ENCODE measurements at places on chromosomes 4 and X.

DNA sequence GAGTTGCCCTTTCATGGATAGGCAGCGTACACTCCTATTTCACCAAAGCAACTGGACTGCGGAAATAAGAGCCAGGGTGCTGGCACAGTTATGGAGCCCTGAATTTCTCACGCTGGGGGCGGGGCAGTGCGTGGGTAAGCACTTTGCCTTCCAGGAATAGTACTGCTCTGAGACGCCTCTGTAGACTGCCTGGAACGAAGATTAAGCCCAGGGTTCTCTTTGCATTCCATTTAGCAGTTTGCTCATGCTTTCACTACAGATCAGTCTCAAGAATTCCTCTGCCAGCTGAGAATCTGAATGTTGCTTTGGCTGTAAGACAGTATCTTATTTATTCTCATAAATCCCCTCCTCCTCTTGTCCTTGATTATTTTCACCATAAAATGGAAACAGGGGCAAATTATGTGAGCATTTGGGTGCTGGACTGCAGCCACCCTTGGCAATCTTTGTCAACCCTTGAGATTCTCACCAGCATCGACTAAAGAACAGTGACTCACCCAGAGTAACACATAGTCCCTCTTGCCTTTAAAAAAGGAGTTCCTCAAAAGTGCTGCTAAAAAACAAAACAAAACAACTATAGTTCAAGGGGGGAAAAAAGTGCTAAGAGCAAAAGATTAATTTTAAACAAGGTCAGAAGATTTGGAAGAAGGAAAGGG lies 88.9 kb upstream of the CITED1 start:
- DNase-seq: no peak

DNA sequence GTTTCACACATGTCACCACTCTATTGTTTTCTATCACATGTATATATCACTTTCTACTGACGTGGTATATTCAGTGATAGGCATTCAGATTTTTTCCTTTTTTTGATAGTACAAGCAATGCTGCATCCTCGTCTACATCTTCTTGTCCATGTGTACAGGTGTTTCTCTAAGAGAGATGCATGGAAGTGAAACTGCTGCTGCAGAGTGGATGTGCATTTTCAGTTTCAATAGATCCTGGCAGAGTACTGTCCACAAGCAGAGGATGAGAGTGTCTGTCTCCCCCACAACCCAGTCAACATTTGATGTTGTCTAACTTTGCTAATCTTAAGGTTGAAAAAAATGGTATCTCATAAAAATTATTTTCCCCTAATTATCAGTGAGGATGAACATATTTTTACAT lies 194.0 kb upstream of the CASK start:
- no peak for DNase-seq

- no peak for DNase-seq
Observed at GRCh38 chr4:71498625-71499024, 159.8 kb downstream of the SLC4A4 start.

GRCh38 chrX:24619647-24620046 lies 27.5 kb downstream of the PCYT1B start:
- DNase-seq: no peak

GRCh38 chrX:56995271-56995994 lies at the start of gene SPIN3:
SPIN3 (minus strand) TSS chrX:56995541; CDS start chrX:56994947, 594 bp downstream.
- peak; percentile 18 for DNase-seq

- no peak for DNase-seq
Observed at GRCh38 chrX:30931920-30932319, 42.9 kb upstream of the TAB3 start.

GRCh38 chr4:138919094-138919936 lies 96.3 kb upstream of the NOCT start:
- peak; percentile 50 for DNase-seq

- DNase-seq: no peak
Observed at GRCh38 chr4:81454948-81455347, 16.8 kb downstream of the RASGEF1B start.

GRCh38 chr4:2789351-2789750 lies 3.5 kb upstream of the SH3BP2 start:
- no peak for DNase-seq

DNA sequence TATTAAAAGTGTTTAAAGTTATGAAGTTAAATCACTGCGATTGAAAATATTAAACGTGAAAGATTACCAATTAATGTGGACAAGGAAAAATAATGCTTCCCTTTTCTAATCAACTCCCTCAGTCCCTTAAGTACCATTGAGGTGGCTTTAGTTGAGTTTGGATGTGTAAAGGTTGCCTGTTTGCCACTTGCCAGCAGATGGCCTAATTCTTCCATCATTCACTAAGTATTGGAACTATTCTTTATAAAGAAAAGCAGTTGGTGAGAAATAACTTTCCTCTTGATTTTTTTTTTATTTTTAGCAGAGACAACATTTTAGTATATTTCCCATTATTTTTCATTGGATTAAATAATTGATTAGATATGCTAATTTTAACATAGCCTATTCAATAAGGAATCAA lies 295.9 kb upstream of the TACR3 start:
- DNase-seq: no peak

- DNase-seq: peak; percentile 31
Observed at GRCh38 chrX:107659768-107660167, 31.5 kb downstream of the PRPS1 start.

DNA sequence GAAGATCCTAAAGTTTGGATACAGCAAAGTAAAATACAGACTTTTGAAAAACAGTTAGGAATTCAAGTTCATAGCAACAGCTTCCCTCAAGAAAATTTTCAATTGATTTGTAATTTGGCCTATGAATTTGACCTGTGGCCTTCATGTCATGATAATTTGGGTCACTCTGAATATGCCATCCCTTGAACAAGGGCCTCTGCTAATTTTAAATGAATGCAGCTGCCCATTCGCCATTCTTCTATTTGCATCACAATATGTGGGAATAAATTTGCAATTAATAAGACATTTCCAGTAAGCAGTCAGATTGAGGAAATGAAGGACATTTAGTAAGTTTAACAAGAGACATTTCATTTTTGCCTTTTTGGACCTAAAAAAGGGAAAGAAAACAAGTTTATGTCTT lies 1.9 kb upstream of the REST start:
- no peak for DNase-seq

DNA sequence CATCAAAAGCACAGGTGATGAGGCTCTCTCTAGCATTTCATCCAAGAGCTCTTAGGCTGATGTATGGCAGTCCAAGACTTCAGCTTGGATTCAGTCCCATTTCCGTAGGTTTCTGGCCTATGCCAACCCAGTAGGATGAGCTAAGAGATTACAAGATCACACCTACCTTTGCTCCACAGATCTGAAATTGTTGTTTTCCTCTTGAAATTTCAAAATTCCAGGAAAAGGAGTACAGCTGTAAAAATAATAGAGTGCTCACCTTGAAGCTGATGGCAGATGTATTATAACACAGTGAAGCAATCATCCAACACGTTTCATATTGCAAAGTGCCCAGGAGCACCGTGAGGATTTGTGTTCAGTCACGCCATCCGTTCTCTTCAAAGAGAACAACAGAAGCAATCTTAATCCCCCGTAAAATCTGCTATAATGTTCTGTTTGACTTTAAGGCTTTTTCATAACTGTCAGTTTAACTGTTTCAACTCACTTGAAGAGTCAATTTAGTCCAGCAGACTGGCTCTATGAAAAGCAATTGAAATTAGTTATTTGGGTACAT lies 137.5 kb downstream of the CPE start:
- DNase-seq: no peak

DNA sequence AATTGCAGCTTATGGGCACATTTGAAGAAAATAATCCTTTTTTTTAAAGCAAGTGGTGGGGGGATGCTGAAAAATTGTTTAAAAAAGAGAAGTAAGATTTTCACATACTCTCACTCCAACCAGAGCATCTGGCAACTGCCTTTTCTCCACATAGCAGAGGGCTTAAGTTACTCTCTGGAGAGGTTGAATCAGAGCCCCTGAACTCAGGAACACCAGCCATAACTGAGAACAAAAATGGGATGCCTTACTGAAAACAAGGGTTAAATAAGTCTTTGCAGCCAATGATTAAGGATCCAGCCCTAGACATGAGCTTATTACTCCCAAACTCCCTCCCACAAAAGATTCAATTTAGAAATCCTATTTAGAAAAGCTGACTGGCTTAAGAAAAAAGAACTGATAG lies 27.5 kb downstream of the CASK start:
- no peak for DNase-seq

DNA sequence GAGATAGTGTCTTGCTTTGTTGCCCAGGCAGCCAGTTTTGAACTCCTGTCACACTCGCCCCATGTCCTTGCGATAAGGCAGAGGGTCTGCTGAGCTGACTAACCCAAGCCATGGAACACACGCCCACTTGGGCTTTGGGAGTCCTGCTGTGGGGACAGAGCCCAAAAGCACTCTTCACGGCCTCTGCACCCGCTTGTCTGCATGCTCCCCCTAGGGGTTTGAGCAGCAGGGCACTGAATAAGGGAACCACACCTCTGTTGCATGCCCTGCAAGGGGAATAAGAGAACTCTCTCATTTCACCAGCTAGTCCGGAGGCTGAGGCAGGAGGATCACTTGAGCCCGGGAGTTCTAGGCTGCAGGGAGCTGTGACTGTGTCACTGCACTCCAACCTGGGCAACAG lies 166.0 kb downstream of the STAG2 start:
- no peak for DNase-seq

GRCh38 chr4:170868170-170868569 lies 778.4 kb upstream of the AADAT start:
- DNase-seq: no peak

DNA sequence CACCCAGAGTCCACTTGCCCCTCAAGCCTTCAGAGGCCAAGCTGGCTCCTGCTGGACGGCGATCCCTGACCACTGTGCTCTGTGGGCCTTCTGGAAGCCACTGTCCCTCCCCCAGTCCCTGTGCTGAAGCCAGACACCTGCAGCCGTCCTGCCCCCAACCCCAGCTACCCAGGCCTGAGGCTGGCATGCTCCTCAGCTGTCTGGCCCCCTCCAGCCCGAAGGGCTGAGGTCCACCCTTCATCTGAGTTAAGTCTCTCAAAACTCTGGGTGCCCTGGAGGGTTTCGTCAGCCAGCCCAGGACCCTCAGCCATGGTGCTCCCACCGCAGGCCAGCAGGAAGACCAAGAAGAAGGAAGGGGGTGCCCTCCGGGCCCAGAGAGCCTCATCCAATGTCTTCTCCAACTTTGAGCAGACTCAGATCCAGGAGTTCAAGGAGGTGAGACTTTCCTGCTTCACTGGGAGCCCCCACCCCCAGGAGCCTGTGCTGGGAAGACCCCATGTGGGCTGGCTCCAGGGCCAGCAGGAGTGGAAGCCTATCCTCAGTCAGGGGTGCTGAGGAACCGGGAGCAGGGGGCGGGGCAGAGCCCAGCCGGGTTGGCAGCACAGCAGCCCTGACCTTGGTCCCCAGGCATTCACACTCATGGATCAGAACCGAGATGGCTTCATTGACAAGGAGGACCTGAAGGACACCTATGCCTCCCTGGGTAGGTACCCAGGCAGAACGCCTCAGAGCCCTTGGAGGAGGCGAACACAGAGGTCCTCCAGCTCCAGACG lies 4.2 kb downstream of the MYL5 start:
- no peak for DNase-seq

DNA sequence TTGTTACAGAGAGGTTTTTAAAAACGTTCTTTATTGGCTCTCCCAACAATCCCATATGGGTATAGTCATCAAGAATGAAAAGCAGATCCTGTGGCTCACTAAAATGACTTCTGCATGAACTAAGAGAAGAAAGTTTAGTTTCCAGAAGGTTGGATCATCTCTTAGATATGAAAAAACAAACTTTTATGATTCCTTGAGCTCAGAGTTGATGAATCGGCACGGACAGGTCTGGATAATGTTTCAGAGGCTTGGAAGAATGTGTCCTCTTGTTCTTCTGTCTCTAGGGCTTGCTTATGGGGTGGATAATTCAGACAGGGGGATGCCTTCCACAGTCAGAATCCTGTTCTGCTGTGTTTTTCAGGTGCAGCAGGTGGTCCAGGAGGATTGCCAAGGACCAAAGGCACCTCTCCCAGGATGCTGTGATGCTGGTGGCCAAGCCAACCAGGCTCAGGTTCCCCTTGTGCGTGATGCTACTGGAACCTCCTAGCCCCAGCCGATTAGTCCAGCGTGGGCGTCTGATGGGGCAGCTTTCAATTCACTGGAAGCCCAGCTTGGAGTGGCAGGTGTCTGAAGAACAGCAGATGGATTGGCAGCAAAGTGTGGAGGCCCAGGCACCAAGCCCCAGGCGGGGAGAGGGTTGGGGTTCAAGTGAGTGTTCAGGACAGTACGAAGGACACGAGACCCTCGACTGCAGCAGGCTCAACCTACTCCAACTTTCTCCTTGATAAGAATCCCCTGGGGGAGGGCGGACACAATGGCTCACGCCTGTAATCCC lies 30.3 kb downstream of the CCKAR start:
- no peak for DNase-seq

GRCh38 chrX:46624090-46624786 lies 50.7 kb downstream of the CHST7 start:
- no peak for DNase-seq

GRCh38 chr4:107315584-107315983 lies 279.5 kb upstream of the DKK2 start:
- no peak for DNase-seq

DNA sequence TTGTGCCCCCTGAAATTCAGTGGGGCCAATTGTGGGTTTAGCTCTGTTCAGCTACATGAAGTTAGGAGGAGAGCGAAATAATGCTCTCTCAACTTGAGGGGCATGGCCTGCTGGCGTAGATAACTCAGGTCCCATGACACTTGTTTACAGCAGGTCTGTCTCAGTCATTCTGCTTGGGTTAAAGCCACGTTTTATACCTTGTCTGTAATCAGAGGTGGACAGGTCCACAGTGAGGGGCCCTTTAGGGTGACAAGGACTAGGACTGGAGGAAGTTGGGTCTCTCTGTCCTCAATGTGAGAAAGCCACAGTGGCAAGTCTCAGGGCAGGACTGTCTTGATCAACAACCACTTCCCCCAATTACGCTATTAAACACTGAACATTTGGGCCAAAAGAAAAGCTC lies 49.0 kb downstream of the PDHA1 start:
- no peak for DNase-seq

DNA sequence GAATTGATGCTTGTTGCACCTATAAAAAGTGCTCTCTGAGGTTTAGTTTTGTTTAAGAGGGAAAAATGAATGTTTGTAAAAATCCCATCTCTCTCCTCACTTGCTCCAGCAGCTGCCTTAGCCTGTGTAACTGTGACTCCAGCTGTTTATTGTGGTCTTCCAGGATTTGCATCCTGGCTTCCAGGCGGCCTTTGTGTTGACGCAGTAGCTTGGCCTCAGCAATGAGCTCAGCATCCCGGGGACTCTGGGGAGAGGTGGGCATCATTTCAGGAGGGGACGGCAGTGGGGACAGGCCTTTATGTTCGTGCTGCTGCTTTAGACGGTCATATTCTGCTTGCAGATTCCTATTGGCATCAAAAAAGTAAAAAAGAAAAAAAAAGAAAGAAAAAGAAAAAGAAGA lies 75.3 kb upstream of the FTHL17 start:
- no peak for DNase-seq

DNA sequence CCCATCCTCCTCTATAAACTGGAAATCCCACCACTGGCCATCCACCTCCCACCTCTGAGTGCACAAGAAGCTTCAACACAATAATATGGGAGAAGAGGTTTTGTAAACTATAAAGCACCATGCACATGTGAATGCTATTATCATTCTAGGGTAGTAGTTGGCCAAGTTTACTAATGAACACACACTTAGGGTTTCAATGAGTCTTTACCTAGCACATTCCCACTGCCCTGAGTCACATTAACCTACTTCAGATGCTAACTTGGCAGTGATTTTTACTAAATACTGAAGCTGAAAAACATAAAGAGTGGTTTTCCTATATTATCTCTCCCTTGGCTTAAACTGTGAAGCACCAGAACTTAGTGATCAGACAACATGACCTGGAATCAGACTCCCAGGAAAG lies 93.9 kb downstream of the SH3KBP1 start:
- DNase-seq: no peak

GRCh38 chr4:38493066-38493465 lies 170.9 kb upstream of the KLF3 start:
- DNase-seq: no peak

All from kidney capillary endothelial cell (primary cell).